ENCODE measurements at places on chromosomes 1 and 21.
A peak's percentile ranks its signal among the peaks of the same experiment; 100 is the strongest.

GRCh38 chr21:45050345-45050796, 24.0 kb upstream of the ADARB1 start:
- DNase-seq, result no peak

DNA sequence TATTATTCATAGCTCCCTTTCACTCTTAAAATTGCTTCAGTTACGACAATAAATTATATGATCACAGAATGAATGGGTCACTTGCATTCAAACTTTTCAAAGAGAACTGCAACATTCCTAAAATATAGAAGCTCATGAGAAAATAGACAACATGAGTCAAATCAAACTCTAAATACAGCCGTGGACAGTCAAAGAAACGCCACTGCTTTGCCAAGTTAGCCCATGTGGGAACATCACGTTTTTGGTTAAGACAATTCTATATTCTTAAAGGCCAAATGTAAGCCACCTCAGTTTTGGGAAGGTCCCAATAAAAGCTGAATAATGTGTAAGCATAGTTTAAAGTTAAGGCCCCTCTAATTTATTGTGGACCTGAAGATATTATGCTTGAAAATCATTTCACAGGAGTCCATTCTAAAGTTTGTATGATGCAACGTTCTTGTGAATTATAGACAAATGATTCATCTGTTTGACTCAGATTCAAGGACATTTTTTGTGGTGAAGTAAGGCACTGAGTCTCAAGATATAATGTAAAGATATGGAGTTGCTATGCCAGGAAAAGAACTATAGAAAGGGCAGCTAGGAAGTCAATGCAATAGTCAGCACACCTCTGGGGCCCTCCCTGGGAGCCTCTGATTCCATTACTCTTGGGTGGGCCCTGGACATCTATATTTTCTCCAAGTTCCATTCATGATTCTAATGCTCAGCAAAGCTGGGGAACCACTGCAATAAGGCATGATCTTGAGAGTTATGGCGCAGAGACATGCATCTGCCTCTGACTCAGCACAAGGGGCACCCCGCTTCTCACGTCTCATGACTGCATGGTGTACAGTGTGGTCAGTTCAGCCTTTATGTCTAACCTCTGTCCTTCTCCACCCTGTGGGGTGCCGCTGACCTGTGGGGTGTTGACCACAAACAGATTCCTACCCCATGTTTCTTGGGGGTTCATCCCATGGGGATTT, 33.9 kb downstream of the ETS2 start:
- peak; percentile 97 for DNase-seq

DNA sequence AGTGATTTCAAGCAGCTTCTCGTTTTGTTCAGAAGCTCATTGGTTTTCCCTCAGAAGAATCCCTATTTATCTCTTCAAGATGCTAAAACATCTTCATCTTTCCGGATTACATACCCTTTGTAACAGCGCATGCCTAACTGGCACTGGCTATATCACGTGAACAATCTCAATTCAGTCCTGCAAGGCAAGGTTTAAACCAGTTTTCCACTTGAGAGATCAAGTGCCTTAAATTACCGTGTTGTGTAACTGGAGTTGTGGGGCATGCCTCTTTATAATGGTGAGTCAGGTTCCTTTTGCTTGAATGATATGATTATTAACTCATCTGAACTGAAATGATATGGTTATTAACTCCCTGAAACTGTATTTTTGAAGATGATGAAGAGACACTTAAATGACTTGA, 11.0 kb upstream of the ZFP69B start:
- DNase-seq, result no peak

DNA sequence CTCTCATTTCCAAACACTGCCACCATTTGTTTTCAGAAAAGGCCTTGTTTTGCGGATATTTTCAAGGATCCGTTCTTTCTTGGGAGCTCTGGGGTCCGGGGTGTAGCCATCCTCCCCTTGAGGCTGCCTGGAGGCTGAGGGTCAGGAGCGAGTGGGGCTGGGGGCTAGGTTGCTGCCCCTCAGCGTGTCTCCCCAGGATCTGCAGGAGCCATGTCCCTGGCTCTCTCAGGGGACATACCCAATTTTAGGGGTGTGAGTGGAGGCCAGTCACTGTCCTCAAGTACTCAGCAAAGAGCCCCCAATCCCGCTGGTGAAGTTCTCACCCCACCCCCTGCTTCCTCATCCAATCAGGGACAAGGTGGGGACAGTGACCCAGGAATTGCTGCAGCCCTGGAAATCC, 15.0 kb upstream of the PRDM16 start:
- no peak for DNase-seq

- peak; percentile 31 for DNase-seq
Observed at GRCh38 chr21:37424396-37424795, 57.8 kb downstream of the DYRK1A start.

- no peak for DNase-seq
Observed at GRCh38 chr1:201034671-201035070, 11.2 kb upstream of the KIF21B start.

GRCh38 chr1:200625381-200625824, 4.9 kb upstream of the KIF14 start:
- DNase-seq, result peak; percentile 46

DNA sequence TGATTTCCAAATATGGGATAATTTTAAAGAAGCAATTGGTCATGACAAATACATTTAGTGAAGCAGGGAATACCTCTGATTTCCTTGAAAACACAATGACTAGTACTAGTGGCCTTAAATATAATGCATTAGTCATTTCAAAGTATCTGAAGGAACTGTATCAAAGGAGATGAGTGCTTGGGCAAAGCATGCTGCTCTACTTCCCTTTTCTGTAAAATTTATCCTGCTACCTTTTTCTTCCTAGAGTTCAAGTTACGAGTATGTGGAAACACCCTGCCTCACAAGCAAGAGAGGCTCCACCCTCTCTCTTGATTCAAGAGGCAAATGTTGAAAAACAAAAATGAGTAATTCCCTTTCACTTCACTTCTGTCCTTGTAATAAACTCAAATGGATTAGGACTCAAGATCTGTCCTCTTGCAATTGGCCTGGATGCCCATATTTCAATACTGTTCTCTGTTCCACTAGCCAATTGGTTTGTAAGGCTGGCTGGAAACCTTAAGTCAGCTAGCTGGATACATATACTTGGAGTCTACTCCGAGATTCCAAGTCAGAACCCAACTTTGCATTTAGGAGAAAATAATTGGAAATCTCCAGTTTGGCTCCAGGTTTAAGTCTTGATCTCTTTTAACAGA, 92.5 kb downstream of the CDC42BPA start:
- peak; percentile 88 for DNase-seq

- peak; percentile 71 for DNase-seq
Observed at GRCh38 chr1:233440951-233441401, 113.5 kb downstream of the MAP3K21 start.

DNA sequence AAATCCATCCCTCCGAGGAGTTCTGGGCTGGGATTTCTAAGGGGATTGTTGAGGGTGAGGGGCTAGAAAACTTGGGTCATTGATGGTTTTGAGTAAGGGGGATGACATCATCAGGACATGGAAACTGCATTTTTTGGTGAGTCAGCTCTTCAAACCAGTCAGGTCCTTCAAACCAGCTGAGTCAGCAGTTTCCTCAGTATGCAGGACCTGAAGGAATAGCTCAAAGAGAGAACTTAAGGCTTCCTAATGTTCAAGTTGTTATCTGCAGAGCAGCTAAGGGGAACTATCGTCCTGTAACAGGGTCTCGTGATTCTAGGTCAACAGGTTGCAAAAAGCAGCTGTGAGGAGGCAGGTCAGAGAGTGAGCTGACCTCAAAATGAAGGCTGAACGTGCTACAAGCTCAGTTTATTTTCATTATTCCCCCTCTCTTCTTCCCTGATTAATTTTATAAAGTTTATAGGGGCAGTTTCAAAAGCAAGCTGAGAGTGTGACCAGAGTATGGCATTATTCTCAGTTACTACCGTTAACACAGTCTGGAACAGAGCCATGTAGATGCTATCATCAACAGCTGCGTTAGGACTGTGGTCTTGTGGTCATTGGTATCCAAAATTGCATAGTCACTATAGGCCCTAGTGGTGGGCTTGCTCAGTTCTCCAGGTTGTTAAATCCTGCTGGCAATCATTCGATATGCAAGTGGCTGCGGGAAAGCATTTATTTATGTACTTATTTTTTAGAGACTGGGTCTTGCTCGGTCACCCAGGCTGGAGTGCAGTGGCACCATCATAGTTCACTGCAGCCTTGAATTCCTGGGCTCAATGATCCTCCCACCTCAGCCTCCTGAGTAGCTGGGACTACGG, 10.7 kb upstream of the SDC3 start:
- peak; percentile 79 for DNase-seq

DNA sequence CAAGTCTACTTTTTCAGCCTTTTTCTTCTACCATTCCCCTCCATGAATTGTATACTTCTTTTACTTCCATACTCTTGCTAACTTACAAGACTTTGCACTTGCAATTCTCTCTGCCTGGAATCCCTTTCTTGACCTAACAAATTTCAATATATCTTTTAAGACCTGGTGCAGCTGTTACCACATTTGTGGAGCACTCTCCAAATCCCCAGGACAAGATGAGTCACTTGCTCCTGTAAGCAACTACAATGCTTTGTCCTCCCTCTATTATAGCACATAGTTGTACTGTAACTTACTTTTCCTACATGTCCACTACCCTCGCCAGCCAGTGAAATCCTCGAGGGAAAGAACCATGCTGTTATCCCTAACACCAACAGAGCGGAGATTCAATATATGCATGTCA, 43.1 kb downstream of the WARS2 start:
- DNase-seq, result peak; percentile 77

DNA sequence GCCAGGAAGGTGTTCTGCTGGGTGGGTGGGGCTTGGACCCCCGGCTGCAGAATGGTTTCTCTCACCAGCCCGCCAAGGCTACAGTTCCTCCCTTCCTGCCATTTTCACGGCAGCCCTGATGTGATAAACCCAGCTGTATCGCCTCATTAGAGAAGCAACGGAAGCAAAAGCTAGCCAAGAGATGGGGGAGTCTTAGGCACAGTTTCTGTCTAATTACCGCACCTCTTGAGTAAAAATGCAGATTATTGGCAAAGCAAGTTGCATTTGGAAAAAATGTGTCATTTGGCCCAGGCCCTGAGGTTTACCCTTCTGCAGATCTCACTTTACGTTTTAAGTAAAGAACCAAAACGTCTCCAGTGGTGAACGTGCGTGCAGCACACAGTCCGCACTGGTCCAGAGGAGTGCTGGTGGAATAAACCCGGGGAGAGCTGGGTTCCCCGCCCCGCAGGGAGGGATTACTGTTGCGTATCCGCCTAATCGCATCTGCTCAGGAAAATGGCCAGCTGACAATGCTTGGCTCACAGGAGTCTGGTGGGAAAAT, 109.9 kb downstream of the GALNT2 start:
- DNase-seq, result peak; percentile 73

DNA sequence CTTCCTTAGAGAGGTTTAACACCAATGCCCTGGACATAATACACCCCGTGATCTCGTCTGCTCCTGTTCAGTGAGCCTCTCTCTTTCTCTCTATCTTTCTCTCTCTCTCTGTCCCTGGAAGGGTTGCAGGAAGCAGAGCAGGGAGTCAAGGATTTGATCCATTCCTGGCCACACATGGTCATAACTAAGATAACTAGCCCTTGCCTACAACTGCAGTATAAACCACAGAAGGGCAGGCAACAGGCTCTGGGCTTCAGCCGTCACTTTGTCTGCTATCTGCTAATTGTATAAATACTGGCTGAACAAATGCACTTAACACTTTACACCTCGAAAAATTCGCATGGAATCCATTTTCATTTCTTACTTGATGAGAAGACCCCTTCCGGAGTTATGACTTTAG, 357.5 kb upstream of the RUNX1 start:
- no peak for DNase-seq

GRCh38 chr1:77010937-77011336, 143.7 kb downstream of the ST6GALNAC5 start:
- DNase-seq, result no peak

DNA sequence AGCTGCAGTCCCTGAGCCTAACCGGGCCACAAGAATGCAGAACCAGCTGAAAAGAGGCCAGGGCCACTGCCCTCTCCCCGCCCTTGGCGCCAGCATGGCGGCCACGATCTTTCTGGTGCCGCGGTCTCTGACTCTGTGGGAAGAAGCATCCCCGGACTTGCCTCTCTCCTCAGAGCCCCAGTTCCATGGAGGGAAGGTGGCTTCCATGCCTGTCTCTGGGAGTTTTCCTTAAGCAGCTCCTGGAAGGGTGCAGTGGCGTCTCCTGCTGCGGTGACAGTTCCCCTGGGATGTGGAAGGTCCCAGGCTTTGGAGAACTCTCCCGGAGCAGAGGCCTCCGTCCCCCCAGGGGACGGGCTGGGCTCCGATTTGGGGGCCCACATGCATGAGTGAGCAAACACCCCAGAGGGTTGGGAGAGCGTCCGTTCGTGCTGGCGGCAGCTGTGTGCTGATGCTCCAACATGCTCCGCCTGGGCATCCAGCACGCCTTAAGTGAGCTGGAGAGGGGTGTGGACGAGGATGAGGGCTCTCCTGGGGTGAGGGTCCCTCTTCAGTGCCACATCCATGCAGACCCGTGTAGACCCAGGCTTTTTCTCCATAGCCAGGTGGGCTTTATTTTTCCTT, 109.8 kb upstream of the COL6A1 start:
- DNase-seq, result no peak

- peak; percentile 70 for DNase-seq
Observed at GRCh38 chr21:35614396-35614921, 445.9 kb downstream of the SETD4 start.

GRCh38 chr1:229287267-229287666, 16.4 kb downstream of the RAB4A start:
- no peak for DNase-seq

- no peak for DNase-seq
Observed at GRCh38 chr1:175097361-175097760, 29.7 kb downstream of the TNN start.

DNA sequence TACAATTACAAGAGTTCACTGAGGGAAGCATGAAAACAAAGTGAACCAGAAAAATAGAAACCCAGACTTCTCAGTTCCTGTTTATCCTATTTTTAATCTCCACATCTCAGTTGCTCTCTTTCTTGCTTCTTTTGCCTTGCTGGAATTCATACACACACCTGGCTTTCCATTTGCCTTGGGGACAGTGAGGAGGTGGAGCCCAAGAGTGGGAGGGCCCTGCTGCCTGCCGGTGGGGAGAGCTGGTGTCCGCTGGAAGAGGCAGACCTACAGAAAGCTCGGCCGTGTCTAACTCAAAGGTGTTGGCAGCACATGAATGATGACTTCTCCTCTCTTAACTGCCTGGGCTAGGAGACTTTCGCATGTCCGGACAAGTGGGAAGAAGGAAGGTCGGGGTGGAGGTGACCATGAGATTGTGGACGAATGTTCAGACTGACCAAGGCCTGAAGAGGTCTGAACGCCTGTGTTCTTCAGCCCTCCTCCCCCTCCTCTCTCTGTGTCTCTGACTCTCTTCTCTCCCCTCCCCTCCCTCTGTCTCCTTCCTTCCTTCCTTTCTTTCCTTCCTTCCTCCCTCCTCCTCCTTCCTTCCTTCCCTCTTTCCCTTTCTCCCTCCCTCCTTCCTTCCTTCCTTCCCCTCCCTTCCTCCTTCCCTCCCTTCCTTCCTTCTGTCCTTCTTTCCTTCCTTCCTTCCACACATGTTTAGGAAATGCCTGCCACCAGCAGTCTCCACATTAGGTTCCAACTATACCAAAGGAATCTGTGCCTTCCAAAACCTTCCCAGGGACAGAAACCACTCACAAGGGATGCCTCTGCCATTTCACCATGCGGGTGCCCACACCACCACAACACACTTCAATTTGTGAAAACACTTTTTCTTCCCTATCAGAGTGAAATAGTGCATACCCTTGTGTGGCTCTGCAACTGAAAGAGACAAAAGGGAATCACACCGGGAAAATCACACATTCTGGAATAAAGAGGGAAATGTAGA, 157.3 kb upstream of the RUNX1 start:
- DNase-seq, result no peak

Measured in fibroblast of mammary gland (primary cell).